Left hindlimb (tissue), 1 donor: ENCODE measurements at places on chromosomes 3 and 15.

DNA sequence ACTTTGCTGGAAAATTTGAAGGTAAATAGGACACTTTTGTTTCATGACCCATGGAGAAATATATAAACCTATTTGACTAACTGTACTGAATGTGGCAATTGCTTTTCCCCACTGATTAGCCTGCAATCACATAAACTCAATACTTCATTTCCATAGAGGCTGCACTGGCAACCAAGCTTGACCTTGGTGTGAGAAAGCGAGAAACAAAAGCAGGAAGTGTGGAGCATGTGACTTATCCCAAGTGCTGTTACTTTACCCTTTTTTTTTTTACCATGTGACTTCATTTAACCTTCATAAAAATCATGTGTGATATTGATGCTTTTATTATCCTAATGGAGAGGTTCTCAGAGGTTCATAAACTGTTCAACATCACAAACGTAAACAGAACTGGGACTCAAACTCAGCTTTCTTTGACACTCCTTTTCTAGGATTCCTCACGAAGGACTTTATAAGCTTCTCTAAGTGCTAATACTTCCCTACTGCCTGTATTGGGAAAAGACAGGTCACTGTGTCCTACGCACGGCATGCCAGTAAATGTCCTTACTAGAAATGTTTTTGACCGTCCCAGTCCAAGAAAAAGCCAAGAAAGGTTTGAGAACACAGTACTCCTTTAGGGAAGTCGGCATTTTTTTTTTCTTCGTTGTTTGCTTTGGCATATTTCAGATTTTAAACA lies 34.9 kb upstream of the ZNF385D start:
- DNase-seq = no peak

DNA sequence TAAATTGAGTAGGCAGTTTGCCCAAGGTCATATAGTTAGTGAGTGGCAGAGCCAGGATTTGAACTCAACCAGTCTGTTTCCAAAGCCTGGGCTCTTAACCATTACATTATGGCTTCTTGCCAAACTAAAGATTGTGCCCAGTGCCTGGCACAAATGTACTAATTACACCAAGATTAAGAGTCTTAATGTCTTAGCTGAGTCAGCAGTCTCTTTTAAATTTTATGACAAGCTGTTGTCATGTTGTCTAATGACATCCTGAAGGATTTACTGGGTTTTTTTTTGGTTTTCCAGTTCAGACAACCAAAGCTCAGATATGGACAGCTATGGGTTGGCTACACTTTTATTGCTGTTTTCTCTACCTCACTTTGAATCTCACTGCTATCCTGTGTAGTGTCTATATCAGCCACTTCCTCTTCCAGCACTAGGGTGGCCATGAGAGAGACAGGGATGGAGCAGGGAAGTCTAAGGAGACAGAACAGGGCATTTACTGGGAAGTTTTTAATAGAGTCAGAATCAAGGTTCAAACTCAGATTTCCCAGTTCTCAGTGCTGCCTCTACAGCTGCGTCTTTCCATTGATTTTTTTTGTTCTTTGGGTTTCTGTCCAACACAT lies 10.5 kb downstream of the FBXL2 start:
- DNase-seq = no peak

GRCh38 chr3:4953119-4953518 lies 26.1 kb upstream of the BHLHE40 start:
- DNase-seq = no peak

- no peak for DNase-seq
Observed at GRCh38 chr3:191139736-191140135, 59.3 kb upstream of the OSTN start.

DNA sequence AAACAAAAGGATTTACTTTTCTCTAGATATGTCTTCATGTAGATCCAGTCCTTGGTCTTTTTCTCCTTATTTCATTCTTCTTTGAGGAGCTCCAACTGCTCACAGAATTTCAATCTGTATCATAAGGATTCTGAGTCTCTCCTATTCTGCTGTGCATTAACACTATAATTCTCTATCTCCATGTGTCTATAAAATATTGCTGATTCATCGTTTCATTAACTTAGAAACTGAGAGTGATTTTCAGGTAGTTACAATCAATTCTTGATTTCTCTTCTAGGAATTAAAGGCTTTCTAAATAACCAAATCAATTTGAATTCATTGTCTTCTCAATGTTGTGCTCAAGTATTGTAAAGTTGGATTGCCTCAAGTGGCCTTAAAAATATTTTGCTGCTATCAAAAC lies 651.5 kb upstream of the CADM2 start:
- no peak for DNase-seq

DNA sequence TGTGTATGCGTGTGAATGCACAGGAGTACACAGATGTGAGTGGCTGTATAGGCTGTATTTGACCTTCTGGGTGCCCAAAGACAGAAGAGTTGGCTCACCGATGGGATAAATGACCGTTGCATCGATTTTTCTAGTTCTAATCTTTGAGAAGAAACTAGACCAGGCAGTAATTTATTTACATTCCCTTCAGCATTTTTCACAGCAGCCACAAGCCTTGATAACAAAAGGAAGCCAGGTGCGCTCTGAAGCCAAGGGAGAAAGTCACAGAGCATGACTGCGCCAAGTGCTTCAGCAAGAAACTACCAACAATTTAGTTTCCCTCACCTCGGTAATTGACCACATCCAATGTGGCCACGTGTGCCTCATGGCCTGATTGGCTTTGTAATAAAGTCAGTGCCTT lies 5.9 kb upstream of the FAM3D start:
- no peak for DNase-seq

DNA sequence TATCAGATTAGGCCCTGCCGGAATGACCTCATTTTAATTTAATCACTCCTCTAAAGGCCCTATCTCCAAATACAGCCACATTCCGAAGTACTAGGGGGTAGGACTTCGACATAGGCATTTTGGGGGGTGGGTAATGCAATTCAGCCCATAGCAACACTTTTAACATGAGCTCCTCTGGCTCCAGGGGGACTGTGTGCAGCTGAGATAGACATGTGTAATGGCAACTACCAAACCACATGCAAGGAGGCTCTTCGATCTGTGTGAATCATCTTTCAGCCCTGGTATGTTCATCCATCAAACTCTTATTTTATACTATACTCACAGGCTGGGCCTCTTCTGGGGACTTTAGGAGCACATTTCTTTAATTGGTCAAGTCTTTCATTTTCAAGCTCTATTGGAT lies 57.4 kb upstream of the PPARG start:
- no peak for DNase-seq

DNA sequence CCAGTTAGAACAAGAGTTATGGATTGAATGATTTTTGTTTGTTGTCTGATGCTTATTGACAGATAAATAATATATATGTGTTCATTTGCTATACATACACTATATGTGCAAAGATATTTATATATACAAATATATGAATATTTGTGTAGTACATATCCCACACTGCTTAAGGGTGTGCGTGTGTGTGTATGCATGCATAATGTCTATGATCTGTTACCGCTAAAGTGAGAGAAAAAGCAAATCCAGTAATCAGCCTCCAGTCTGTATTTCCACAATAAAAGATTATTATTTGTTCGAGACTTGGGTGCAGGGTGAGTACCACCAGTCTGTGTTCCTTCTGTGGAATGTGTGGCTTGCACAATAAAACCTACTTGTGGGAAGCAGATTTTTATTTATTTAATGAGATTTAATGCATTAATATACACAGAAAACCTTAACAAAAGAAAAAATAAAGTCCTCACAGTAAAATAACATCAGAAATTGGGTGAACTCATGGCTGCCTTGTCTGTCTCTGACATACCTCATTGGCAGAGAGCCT lies 366.0 kb upstream of the TBL1XR1 start:
- no peak for DNase-seq

DNA sequence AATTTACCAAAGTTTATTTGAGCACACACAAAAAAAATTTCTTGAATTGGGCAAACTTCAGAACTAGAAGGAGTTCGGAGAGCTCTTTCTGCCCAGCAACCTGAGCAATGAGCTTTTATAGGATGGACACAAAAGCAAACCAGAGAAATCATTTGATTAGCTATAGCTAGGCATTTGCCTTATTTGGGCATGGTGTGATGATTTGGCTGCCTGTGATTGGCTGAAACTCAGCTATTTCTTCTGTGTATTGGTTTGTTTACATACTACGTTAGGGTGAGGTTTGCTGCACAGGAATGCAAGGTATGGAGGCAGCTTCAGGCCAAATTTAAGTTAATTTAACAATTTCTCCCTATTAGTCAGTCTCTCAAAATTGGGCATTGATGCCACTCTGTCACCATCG lies 65.1 kb downstream of the NEK11 start:
- no peak for DNase-seq

- DNase-seq = no peak
Observed at GRCh38 chr3:189331002-189331418, 159.2 kb downstream of the TPRG1 start.

GRCh38 chr15:90648137-90649070 lies 68.7 kb upstream of the BLM start:
- DNase-seq = no peak

GRCh38 chr3:29922992-29923746 lies 642.3 kb downstream of the RBMS3 start:
- peak; percentile 50 for DNase-seq

GRCh38 chr3:124202754-124203153 lies 210.8 kb upstream of the ROPN1 start:
- DNase-seq = peak; percentile 34

DNA sequence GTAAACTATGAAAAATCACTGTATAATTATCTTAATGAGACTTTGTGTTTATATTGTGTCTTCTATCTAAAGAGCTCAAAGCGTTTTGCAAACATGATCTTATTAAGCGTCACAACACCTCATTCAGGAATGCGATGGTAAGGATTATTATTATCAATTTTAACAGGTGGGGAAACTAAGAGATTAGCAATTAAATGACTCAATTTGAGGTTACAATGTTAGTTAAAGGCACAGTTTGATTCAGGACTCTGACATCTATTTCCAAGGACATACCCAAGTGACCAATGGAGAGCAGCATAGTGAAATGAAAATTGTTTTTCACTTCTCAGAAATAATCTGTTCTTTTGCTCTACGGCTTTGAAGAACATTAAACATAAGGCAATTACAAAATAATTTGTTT lies 74.6 kb downstream of the FMN1 start:
- DNase-seq = no peak

DNA sequence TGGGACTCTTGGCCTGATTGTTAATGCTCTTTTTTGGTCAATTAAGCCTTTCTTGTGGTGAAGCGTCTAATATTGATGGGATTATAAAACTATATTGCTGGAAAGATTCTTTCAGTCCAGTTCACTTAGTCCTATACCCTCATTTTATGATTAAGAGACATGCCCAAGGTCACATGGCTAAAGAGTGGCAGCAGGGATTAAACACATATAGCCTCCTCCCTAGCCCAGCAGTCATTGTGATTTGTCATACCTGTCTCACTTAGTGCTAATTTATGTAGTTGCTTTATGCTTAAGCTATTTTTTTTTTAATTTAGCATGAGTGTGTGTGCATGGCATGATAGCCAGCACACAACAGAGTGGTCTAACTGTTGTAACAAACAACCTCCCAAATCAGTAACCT lies 9.5 kb downstream of the PARP14 start:
- DNase-seq = no peak

- DNase-seq = no peak
Observed at GRCh38 chr15:41594801-41595746, 36.1 kb downstream of the TYRO3 start.

GRCh38 chr15:76184650-76185035 lies 124.9 kb downstream of the TMEM266 start:
- DNase-seq = no peak

DNA sequence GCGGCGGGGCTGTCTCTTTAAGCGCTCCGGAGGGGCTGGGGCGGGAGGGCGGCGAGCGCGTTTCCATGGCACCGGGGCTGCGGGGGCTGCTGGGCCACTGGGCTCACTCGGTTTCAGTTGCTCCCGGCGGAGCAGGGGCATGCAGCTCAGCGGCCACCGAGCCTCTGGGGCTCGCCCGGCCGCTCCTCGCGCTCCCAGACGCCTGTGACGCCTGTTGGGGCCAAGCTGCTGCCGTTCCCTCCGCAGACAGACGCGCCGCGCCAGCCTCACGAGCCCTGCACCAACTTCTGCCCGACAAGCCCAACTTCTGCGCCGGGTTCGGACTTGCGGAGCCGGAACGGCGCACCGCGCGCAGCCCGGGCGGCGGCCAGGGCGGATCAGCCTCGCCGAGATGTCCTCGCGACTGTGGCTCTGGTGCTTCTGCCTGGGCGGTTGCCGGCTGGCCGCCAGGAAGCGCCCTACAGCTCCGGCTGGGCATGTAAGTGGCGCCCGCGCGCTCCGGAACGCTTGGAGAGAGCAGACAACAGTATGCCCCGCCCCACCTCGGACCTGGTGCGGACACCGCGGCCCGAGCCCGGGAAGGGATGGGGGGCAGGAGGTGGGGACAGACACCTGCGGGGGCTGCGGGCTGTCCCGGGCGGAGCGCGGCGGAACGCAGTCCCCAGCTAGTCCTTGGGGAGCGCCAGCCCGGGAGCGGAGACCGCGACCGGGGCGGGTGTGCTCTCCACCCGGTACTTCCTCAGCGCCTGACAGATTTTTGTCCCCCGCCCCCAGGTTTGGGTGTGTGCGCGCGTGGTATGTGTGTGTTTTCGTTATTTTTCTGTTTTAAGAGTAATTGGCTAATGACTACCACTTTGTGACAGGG lies 154.1 kb upstream of the GOLIM4 start:
- DNase-seq = peak; percentile 73

- DNase-seq = peak; percentile 66
Observed at GRCh38 chr15:25775317-25775912, 87.7 kb downstream of the ATP10A start.

DNA sequence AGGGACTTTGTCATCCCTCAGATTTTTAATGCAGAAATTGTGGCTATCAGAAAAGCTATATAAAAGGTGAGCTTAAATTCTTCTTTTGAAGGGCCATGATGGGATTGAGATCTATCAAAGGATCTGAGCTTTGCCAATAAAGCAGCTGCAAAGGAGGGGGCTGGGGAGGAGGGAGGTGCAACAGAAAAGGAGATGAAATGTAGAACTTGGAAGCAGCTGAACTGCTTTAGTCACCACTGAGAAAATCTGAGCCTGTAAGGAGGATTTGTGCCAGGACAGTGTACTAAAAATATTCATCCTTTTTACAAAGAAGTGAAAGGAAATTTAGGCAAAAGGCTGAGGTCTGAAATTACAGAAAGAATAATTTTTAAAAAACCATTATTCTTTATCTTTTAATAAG lies 10.4 kb downstream of the TSPAN3 start:
- no peak for DNase-seq

DNA sequence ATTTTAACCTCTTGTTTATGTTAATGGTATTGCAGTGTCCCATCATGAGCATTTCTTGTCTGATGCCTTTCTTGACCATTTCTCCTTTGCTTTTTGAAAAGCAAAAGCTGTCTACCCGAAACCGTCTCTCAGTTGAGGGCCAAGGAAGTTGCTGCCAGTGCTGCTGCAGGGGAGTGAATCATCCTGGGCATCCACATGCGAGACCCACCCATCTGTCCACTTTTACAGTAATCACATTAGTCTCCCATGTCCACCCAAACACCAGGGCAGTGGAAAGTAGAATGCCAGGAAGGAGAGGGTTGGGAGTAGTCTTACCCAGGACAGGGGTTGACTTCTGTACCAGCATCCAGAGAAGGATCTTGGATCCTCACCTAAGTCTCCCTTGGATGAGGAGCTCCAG lies 48.6 kb upstream of the TEX264 start:
- DNase-seq = no peak

GRCh38 chr3:165390166-165390565 lies 194.0 kb upstream of the SLITRK3 start:
- DNase-seq = no peak
